ENCODE measurements at places on chromosomes 1 and 21. TPM values are rescaled to one million over a fixed set of nuclear protein-coding genes. Genes with fewer than 3 reads are reported as not detected.
A peak's percentile ranks its signal among the peaks of the same experiment; 100 is the strongest.

The GRIK1 gene
- total RNA-seq, result not detected

DNA sequence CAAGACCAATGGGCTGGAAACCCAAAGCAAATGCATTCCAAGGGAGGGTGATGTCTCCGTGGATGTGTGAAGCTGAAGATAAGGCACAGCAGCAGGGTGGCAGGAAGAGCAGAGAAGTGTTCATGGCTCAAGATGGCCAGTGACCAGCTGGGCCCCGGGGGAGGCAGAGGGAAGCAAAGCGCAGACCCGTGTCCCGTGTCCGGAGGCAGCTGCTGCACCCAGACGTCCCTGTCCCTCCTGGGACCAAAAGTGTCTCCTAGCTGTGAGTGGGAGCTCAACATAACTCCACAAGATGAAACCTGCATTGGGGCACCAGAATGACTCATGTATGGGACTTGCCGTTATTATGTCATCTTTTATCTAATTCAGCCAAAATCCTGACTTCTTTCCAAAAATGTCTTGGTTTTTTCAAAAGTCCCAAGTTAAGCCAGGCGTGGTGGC is 118.2 kb downstream of the RIPK4 start:
- peaks cover 4% of the 10 kb centered on the region for H3K27me3 ChIP-seq
- no peak overlapping the region for H3K4me3 ChIP-seq
- H3K4me1 ChIP-seq, result peaks cover 5% of the 10 kb centered on the region
- H3K27ac ChIP-seq, result no peak overlapping the region

DNA sequence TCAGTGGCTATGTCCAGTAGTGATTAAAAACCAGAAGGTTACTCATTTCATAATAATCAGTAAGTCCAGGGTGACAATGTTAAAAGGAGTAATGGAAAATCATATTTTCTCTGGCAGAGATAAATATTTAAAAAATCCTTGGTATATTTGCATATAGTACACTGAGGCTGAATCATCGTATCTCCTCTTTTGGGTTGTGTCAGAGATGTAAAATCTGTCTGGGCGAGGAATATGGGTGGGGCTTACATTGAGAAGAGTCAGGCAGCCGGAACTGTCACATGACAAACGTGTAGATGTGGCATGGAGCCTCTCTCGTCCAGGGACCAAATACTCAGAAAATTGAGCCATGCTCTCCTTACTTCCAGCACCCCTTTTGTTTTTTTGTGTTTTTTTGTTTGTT is 120.9 kb downstream of the FMN2 start:
- no peak overlapping the region for H3K4me3 ChIP-seq
- no peak for DNase-seq
- no peaks in the 10 kb centered on the region for H3K27me3 ChIP-seq

DNA sequence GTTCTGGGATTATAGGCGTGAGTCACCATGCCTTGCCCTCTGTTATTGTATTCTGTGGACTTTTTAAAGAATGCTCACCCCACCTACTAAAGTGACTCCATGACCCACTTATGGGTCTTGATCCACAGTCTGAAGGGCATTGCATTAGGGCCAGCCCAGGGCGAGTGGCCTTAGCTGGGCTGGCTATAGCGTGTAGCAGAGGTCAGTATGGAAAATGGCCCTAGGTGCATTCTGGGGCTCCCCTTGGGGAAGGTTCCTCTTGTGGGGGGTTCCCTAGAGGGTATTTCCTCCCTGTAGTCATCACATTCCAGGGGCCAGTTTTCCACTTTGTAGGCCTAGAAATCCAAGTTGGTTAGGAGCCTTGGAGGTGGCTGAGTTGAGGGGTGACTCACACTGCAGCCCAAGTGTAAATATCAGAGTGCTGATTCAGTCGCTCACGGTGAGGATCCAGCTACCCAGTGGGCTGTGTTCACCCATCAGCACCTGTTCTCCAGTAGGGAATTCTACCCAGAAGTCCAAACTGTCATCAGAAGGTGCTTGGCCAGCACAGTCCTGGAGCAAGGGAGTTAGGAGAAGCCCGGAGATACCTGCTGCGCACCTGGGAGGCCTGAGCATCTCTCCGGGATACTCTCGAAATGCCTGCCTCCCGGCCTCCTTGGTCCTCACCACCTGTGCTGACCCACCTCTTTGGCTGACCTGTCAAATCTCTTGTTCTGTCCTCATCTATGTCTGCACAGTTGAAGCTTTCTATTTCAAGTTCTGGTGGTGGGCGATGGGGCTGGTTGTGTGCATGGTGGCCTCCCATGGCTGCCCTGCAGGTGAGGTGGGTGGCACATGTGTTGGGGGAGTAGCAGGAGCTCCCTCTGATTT is 52.2 kb downstream of the NENF start:
- H3K27ac ChIP-seq, result no peak overlapping the region
- peaks cover 12% of the 10 kb centered on the region for H3K4me1 ChIP-seq
- no peaks in the 10 kb centered on the region for H3K36me3 ChIP-seq
- no peak for DNase-seq
- no peak overlapping the region for H3K4me3 ChIP-seq
- no peaks in the 10 kb centered on the region for H3K27me3 ChIP-seq

- no peaks in the 10 kb centered on the region for H3K4me1 ChIP-seq
- H3K27me3 ChIP-seq, result no peaks in the 10 kb centered on the region
- no peaks in the 10 kb centered on the region for H3K36me3 ChIP-seq
- H3K4me3 ChIP-seq, result no peak overlapping the region
- DNase-seq, result no peak
These were observed 7.7 kb downstream of the ARMH1 start for GRCh38 chr1:44681905-44682882.

GRCh38 chr1:111542187-111542586 is 38.8 kb upstream of the ADORA3 start:
- no peaks in the 10 kb centered on the region for H3K36me3 ChIP-seq
- no peak for DNase-seq
- no peaks in the 10 kb centered on the region for H3K27me3 ChIP-seq
- peaks cover 7% of the 10 kb centered on the region for H3K4me1 ChIP-seq
- H3K27ac ChIP-seq, result peak overlapping the region; percentile 19

Measured in transverse colon (tissue), 4 donors.